Fibroblast of skin of right biceps (primary cell): ENCODE measurements at places on chromosomes 4 and X.

DNA sequence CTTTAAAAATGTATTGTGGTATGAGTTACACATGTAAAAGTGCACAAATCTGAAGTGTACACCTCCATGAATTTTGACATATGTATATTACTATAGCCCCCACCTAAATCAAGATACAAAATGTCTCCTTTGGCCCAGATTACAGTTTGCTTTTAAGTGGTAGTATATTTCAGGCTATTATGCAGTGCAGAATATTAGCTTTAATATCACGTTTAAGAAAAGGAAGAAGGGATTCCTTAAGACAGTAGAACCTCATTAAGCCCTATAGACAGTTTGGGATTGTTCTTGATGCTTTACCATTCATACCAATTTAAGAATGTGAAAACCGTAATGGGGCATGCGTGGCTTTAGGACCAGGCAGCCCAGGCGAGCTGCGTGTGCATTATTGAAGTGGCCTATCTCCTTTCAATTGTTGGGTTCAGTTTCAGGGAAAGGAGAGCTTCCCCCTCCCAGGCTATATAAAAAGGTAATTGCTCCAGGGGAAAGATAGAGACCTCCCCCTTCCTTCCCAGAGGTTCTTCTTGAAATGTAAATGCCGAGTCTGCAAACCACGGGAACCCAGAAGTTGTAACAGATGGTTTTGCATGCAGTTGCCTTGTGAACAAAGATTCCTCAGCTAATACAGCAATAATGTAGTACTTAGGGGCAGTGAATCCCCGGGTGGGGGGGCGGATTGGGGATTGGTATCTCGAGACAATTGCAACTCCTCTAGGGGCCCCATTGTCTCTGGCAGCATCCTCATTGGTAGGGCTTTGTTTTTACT is 106.1 kb downstream of the UCHL1 start:
- no peak for DNase-seq

GRCh38 chr4:15776871-15777648 is 1.1 kb upstream of the CD38 start:
- no peak for DNase-seq

GRCh38 chr4:182133033-182133432 is 110.2 kb upstream of the TENM3 start:
- no peak for DNase-seq

- DNase-seq, result no peak
These were observed 1.3 kb downstream of the ODAM start for GRCh38 chr4:70196857-70197256.

DNA sequence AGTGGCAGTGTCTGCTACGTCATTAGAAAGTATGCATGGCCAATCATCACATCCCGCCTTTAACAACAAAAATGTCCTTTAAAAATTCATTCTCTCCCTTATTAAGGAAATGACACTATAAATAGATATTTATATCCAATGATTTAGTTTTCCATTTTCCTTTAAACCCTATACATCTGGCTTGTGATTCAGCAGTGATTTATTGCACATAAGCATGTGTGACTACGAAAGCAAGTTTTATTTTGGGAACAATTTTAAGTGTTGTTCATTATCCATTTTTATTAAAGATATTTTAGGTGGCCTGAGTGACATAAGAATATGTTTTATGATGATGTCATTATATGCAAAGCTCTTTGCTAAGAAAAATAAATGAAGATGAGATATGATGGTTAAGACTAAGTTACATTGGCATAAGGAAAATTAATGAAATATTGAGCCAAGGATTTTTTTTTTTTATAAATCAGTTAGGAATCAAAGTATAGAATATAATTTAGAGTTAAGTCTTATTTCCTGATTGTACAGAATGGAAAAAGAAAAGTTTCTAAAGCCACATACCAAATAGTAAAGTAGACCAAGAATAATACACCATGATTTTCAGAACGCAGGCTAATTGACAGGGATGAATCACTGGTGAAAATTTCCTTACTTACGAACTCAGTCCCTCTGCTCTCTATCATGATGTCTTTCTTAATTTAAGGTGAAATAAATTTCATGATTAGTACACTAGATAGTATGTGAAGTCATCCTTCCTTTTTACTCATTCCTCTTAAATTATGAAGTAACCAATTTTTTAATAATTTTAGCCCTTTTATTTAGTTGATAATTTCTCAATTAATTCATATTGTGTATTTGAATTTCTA is 822.4 kb downstream of the FAT4 start:
- DNase-seq, result peak; percentile 39

GRCh38 chrX:96002431-96002830 is 682.2 kb upstream of the DIAPH2 start:
- DNase-seq, result peak; percentile 7

- DNase-seq, result peak; percentile 31
These were observed 179.6 kb upstream of the TENM3 start for GRCh38 chr4:182063651-182064050.

GRCh38 chr4:140675599-140676231 is 80.5 kb downstream of the TBC1D9 start:
- peak; percentile 14 for DNase-seq

GRCh38 chr4:99300934-99301333 is 10.1 kb upstream of the ADH1A start:
- peak; percentile 89 for DNase-seq

DNA sequence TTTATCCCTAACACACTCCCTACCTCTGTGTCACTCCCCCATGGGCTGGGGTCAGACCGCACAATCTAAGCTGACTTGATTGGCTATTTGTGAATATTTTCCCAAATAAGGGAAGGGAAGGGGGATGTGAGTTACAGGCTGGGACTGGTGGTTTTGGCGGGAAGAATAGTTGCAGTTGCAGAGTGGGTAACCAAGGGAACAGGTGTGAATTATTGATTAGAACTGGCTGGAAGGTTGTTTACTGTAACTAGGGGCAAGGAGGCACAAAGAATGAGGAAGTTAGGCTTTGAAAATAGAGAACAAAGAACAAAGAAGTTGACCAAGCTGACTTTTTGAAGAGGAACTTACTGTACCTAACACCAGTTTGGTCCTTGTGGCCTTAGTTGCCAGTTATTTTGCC is 88.0 kb upstream of the XAGE2 start:
- no peak for DNase-seq

- no peak for DNase-seq
These were observed 4.7 kb upstream of the GSX2 start for GRCh38 chr4:54095110-54095825.

DNA sequence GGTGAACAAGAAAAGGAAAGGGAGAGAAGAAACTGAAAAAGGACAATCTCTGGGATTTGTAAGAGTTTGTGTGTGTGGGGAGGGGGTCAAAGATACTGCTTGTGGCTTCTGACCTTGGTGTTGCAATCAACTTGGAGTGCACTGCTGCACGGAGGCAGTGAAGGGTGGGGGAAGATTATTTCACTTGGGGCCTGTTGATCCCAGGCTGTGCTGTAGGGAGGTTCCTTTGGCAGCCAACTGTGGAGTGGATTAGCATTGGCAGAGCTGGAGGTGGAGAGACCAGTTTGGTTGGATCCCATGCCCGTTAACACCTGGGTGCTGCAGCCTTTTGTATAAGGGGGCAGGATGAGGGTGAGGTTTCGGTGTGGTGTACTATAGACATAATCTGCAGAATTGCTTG is 38.2 kb downstream of the AFF1 start:
- DNase-seq, result no peak

DNA sequence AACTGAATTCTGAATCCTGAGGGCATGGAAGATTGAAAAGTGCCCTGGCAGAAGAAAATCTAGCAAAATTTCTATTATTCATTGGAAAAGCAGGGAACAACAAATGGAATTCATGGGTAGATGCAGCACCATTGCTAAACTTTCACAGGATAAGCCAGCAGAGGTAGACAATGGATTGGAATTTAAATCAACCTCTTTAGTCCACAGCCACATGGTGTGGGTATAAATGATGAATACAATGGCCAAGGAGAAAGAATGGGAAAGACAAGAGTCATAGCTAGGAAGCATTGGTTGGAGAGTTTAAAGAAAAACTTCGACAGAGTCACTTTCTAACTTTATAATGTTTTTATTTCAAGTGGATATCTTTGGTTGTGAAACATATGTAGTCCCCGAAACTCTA is 332.8 kb upstream of the PUDP start:
- DNase-seq, result no peak

- peak; percentile 24 for DNase-seq
These were observed 47.9 kb downstream of the BEND4 start for GRCh38 chr4:42104521-42104920.

DNA sequence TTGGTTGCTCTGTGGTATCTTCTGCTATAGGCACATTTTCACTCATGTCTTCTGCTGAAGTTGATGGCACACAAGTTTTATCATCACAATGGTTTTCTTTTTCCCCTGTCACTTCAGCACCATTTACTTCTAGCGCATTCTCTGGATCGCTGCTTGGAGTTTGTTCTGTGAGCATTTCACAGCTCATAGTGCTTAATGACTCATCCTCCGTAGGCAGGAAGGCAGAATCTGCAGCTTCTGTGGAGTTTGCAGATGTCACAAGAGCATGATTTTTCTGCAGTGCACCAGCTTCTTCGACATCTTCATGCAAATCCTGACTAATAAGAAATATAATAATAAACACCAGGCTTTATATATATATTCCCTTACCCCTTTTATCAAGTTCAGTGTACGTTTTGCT is 83.6 kb downstream of the CHM start:
- DNase-seq, result peak; percentile 71

- DNase-seq, result no peak
These were observed 796.6 kb upstream of the POU3F4 start for GRCh38 chrX:82711457-82711856.

GRCh38 chrX:42176789-42177188 is 253.4 kb upstream of the CASK start:
- DNase-seq, result no peak

- no peak for DNase-seq
These were observed 8.8 kb downstream of the TNMD start for GRCh38 chrX:100593581-100593980.

GRCh38 chrX:78800114-78800513 is 52.6 kb downstream of the LPAR4 start:
- no peak for DNase-seq

GRCh38 chrX:10597871-10598270 is 22.5 kb downstream of the MID1 start:
- DNase-seq, result peak; percentile 44

GRCh38 chrX:131331152-131331551 is 42.0 kb upstream of the IGSF1 start:
- no peak for DNase-seq

DNA sequence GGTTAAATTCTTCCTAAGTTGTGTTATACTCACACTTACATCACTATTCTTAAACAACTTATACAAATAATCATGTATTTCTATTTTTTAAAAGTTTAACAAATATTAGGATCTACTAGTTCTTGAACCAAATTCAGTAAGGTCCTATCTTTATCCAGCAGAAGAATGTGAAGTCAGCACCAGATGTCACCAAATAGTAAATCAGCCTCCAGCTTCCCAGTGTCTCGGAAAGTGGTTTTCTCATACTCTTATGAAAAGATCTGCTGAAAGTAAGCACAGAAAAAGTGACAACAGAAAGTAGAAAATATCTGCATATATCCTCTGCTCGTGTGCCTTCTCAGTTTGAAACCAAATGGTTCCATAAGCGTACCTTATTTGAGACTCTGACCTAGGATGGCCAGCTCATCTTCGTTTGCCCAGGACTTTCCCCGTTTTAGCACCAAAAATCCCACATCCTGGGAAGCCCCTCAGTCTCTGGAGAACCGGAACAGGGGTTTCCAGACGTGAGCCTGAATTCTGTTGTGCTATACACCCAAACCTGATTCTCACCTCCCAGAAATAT is 98.0 kb upstream of the DCLK2 start:
- peak; percentile 17 for DNase-seq

GRCh38 chr4:182018691-182019090 is 224.5 kb upstream of the TENM3 start:
- DNase-seq, result no peak

DNA sequence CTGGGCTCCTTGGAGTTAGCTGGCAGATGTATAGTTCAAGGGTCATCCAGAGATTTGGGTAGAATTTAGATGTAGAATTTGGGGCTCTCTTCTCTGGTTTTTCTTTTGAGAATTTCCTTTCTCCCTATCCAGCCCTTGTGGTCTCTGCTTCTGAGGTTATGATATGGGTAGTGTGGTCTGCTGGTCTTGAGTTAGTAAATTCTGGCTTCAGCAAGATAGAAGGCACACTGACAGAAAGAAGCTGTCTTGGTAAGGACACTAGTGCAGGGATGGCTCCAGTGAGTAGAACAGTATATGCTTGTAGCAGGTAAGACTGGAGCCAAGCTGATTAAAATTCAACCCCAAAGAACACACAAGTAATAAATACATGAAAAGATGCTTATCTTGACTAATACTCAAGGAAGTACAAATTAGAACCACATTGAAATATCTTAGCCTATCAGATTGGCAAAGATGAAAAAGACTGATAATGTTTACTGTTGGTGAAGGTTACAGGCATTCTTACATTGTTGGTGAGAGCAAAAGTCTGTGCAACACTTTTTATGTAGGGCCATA is 2.1 kb upstream of the IL9R start:
- DNase-seq, result no peak

DNA sequence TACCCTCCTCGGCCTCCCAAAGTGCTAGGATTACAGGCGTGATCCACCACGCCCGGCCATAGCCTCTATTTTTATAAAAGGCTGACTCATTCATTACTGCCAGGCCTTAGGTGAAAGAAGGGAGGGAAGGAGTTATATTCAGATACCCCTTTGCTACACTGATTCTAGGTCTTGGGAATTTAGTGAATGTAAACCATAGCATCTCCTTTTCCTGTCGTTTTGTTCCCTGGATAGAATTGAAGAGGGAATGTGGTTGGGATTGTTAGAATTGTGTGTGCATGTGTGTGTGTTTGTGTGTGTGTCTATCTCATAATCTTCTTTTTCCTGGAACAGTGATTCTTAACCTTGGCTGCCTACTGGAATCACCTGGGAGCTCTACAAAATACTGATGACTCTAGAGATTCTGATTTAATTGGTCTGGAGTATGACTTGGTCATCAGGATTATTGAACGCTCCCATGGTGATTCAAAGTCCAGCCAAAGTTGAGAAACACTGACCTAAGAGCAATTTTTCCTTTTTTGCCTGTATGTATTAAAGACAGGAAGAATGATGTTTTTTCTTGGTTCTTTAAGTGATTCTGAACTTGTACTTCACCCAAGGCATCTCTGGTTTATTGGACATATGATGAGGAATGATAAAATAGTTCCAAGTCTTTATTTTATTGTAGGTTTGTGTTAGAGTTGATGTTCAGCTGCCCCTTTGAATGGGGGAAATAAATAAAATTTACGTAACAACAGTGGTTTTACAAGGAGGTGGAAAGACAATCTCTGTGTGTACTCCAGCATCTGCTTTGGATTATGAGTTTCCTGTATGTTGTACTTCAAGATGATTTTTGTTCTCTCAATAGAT is 37.0 kb downstream of the NAP1L5 start:
- peak; percentile 60 for DNase-seq

- no peak for DNase-seq
These were observed 1.6 kb downstream of the MID2 start for GRCh38 chrX:107827030-107827831.
